ENCODE measurements at places on chromosomes 5 and 9. TPM values are rescaled to one million over a fixed set of nuclear protein-coding genes. Genes with fewer than 3 reads are reported as not detected.

GRCh38 chr5:125961150-125961549 is 462.1 kb upstream of the GRAMD2B start:
- no peak for DNase-seq

The ADRB2 gene
- polyA plus RNA-seq = 0.54 TPM

- DNase-seq = no peak
Measured at GRCh38 chr5:36478646-36479317, 127.6 kb upstream of the SLC1A3 start.

DNA sequence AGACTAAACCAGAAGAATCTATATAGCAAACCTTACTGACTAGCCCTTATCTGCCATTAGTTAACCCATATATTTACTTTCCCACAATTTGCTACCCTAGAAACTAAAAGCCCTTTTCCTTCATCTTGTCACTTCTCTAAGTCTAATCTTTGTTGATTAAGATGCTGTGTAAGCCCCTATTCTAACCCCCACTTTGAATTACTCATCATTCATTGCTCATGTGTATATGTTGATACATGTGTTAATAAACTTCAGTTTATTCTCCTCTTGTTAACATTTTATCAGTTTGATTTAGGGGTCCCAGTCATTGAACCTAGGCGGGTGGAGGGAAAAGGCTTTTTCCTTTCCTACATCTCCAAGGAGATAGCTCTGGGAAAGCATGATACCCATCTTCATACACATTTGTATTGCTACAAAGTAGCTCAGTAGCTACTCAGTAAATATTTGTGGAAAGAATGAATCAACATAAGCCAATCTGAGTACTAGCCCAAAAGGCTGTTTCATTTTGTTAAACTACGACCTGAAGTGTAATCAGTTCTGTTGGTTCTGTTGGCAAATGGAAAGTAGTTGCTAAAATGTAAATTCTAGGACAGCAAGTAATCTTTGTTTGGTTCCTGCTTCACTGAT is 35.1 kb upstream of the NDFIP1 start:
- DNase-seq = no peak

Data from small intestine (tissue), 16 donors.